ENCODE measurements at places on chromosomes 6 and 20.
A peak's percentile ranks its signal among the peaks of the same experiment; 100 is the strongest.

- DNase-seq, result no peak
Observed at GRCh38 chr6:44049989-44050871, 77.0 kb downstream of the MRPL14 start.

GRCh38 chr6:147220345-147220744 lies 16.1 kb downstream of the STXBP5 start:
- no peak for DNase-seq

- DNase-seq, result peak; percentile 26
Observed at GRCh38 chr6:166588691-166589336, 2.3 kb upstream of the RAMACL start.

- DNase-seq, result peak; percentile 12
Observed at GRCh38 chr20:19952392-19952791, 64.8 kb upstream of the NAA20 start.

GRCh38 chr6:90263633-90264032 lies 33.0 kb downstream of the BACH2 start:
- no peak for DNase-seq

GRCh38 chr20:59437601-59438031 lies 137.2 kb downstream of the EDN3 start:
- no peak for DNase-seq

DNA sequence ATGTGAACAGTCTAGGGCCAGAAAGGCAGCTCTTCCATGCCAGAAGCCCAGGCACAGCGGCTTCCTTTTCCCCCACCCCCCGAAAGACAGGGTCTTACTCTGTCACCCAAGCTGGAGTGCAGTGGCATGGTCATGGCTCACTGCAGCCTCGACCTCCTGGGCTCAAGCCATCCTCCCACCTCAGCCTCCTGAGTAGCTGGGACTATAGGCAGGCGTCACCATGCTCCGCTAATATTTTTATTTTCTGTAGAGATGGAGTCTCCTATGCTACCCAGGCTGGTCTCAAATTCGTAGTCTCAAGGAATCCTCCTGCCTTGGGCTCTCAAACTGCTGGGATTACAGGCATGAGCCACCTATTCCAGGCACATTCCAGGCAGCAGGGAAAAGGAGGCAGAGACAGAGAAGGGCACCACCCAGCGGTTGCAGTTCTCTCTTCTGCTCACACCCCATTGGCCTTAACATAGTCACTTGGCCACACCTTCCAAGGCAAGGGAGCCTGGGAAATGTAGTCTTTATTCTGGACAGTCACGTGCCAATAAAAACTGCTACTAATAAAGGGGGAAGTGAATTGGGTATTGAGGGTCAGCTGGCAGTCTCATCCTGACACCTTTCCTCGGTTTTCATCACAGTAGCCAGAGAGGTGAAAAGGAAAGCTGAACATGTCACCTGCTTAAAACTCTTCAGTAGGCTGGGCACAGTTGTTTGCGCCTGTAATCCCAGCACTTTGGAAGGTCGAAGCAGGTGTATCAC lies 205.9 kb downstream of the ZMYND8 start:
- peak; percentile 47 for DNase-seq

- DNase-seq, result no peak
Observed at GRCh38 chr20:45283551-45284057, 23.0 kb upstream of the RBPJL start.

- no peak for DNase-seq
Observed at GRCh38 chr6:152150196-152150595, 342.7 kb downstream of the ESR1 start.

Measured in activated CD4-positive, alpha-beta T cell treated with anti-CD3 and anti-CD28 coated beads for 36 hours (primary cell).